ENCODE measurements at places on chromosomes 4 and X.

DNA sequence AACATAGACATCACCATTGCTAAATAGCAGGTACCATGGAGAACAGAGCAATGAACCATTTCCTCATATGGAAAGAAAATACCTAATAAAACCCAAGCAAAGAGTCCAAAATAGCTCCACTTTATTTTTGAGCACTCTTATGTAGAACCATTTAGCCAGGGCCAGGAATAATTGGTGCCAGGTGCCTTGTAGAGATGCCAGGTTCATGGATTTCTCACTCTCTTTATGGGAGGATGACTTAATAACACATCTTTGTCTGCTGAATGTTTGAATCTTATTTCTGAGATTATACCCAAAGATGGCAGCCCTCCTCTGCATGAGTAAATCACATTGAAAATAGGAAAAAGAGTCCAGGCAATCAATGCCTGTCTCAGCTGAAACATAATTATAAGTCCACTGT lies 212.3 kb upstream of the SFRP2 start:
- DNase-seq, result no peak

DNA sequence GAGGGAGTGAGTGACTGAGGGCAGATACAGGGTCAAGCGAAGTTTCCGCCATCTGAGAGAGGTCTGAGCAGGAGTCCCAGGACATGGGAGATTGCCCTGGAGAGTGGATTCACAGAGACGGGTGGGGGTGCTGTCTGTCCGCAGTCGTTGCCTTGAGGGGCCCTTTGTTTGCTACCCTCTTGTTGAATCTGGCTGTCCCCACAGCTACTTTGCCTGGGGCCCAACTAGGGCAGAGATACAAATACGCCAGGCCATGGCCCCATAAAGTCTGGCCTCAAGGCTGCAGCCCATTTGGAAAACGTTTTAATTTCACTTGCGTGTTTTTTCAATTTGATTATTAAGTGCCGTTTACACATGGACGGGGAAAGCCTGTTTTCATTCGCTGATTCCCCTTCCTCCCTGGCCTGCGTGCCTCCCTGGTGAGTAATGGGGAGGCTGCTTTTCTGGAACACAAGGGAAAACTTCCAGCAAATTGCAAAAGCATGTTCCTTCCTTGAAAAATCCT lies 134.4 kb downstream of the SMIM20 start:
- no peak for DNase-seq

DNA sequence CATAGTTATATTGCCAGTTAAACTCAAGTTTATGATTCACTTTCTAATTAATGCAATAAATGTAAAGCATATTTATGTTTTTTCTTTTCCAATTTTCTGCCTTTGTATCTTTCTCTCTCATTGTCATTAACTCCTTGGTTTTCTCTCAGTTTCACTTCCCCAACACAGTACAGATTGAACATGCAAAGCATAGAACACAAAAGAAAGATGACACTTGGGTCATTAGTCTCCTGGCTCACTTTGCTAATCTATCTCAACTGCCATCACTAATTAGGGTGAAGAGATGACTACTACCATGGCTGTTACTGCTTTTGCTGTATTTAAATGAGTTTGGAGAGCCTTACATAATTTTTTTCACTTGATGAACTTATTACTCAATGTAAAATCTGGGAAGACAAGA lies 12.3 kb upstream of the NAA11 start:
- peak; percentile 63 for DNase-seq

DNA sequence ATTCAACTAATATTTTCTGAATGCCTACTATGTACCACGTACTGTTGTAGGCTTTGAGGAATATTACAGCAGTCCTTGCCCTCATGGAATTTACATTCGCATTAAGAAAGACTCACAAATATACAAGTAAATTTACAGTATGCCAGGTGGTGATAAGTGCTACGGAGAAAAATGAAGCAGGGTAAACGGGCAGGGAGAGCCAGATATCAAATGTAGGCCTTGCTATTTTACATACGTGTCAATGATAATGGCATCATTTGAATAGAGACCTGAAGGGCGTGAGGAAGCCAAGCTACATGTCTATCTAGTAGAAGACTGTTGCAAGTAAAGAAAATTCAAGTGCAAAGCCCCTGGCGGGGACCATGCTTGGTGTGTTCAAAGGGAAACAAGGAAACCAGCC lies 65.2 kb downstream of the AMMECR1 start:
- no peak for DNase-seq

GRCh38 chr4:7761720-7762119 lies 177.9 kb downstream of the AFAP1 start:
- no peak for DNase-seq

DNA sequence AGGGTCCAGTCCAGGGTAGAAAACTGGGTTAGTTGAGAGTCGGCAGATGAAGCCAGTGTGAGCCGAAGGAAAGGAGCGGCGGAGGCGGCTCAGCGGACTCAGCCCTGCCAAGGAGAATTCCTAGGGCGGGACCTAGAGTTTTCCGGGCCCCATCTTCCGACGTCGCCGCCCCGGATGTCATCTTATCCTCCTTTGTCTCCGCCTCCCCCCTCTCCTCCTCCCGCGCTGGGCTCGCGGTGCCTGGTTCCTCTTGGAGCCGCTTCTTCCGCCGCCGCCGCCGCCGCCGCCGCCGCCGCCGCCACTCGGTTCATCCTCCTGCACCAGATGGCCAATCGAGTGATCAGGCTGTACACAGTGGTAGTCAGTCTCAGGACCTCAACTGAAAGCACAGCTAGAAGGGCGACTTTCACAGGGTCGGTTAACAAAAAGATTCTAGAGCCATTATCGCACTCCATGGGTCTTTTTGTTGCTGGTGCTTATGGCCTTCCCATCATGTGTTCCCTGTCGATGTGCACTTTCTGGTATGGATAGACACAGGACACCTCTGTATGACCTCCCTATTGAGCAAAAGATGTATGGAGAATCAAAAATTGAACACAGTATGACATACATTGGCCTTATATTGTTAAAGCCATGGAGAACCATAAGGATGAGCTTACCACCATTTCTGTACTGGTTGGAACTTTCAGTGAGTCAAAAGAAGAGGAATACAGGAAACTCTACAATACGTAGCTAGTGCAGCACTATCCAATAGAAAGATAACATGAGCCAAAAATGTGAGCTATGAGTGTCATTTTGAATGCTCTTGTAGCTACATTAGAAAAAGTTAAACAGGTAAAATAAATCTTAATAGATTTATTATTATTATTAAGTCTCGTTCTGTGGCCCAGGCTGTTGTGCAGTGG lies 32.4 kb upstream of the THOC2 start:
- DNase-seq, result peak; percentile 87

DNA sequence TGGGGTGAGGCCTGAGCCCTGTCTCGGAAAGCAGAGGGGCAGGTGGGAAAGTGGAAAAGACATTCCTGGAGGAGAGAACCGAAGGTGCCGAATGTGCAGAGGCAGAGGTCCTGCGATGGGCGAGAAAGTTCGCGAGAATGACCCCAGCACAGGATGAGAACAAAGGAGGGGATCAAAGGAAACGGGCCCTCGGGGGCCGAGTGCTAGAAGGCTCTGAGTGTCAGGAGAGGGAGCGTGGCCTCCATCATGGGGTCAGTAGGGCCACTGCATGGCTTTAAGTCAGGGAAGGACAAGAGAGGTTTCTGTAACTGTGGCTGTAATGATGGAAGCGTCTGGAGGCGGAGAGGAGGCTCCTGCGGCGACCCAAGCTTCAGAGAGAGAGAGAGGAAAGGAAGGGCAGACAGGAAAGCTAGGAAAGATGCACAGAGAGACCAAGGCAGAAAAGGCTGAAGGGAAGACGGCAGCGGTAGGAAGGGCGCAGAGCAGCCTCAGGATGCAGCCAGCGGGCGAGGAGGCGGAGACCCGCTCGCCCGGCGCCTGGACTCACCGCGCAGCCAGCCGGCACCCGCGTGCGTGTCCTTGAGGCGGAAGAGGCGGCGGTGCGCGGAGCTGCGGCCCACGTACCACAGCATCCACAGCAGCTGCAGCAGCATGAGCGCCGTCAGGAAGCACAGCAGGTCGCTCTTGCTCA lies 669 bp downstream of the OTOP1 start:
- DNase-seq, result no peak

DNA sequence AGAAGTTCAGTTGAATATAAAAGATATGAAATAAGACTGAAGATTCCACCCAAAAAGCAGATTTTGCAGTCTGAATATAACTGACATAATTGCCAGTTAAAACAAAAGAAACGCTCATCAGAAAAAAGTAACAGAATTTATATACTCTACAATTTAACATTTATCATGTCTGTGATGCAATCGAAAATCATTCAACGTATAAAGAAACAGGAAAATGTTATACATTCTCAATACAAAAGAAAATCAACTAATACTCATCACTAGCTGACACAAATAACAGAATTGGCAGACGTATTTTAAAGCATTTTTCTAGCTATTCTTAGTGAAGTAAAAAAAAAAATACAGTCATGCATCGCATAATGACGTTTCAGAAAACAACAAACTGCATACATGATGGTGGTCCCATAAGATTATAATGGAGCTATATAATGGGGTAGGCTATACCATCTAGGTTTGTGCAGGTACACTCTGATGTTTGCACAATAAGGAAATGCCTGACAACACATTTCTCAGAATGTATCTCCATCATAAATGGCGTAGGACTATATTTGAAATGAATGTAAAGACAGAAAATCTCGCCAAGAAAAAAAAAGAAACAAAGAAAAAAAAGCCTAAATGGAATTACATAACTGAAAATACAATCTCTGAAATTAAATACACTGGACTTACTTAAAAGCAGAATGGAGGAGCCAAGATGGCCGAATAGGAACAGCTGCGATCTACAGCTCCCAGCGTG lies 34.3 kb downstream of the OR13H1 start:
- DNase-seq, result no peak

DNA sequence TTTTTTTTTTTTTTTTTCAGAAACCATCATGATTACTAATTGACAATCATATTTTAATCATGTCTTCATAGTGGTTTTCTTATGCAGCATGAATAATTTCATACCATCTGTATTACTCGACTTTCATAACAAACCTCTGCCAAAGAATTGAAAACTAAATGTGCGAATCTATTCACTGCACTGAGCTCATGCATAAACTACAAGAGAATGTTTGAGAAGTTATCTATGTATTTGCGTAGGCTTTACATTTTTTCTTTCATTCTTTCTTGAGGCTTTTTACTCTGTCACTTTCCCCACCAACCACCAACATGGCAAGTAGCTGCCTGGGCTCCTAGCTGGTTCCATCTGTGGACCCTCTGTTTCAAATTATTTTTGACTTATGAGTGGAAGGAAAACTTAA lies 1761.0 kb downstream of the STIM2 start:
- DNase-seq, result no peak

DNA sequence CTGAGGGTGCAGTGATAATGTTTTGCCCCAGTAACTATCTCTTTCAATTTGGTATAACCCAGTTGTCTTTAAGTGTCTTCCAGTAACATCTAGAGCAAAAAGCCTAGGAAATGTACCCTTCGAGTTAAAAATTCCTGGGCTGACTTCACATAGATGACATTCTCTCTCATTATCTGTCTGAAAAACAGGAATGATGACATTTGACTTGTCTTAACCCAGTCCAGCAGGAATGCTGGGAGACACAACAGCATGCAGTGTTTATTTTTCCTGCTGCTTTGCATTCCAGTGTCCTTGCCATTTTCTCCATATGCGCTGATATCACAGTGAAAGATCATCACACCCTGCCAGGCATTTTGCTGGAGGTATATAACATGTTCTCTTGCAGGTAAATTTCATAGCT lies 130.0 kb downstream of the SOWAHB start:
- no peak for DNase-seq

DNA sequence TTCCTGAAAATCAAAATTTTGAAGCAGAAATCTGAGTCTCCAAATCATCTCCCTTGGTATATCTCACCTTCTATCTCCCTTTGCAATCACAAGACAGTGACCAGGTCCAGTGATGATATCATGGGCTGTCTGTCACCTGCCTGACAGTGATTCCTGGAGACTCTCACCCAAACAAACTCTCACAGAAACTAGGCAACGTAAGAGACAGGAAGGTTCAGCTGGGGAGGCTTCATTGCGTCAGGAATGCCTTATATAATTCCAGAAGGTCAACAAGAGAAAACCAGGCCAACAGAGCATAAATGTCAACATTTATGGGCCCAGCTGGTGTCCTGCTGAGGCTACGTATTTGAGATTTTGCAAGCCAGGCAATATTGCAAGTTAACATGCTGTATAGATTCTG lies 412.7 kb downstream of the KCNIP4 start:
- DNase-seq, result no peak

GRCh38 chrX:38902972-38903492 lies 101.8 kb downstream of the MID1IP1 start:
- DNase-seq, result no peak

DNA sequence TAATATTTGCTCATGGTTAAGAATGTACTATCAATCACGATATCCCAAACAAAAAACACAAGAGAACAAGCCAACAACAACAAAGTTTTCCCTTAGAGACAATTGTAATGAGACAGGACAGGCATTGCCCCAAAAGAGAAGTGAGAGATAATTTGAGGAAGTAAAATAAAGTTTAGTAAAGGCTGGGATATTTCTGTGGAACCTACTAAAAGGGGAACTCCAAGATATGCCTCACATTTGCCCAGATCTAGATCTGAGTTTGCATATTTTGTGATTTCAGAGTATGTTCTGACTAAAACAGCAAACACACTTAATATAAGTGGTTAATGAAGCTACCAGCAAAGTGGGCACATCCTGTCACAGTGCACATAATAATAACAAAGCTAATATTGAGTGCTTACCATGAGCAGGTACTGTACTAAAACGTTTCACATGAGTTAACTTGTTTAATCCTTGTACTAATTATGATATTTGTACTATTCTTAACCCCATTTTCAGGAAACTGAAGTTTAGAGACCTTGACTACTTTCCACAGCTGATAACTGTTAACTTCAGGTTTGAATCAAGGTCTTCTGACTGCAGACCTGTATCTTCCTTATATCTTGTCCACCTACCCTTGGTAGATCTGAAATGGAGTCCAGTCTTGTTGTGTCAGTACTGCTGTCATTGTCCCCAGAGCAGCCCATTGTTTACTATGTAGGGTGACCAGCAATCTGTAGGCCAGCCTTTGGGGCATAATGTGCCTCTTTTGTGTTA lies 26.0 kb upstream of the BMP2K start:
- no peak for DNase-seq

DNA sequence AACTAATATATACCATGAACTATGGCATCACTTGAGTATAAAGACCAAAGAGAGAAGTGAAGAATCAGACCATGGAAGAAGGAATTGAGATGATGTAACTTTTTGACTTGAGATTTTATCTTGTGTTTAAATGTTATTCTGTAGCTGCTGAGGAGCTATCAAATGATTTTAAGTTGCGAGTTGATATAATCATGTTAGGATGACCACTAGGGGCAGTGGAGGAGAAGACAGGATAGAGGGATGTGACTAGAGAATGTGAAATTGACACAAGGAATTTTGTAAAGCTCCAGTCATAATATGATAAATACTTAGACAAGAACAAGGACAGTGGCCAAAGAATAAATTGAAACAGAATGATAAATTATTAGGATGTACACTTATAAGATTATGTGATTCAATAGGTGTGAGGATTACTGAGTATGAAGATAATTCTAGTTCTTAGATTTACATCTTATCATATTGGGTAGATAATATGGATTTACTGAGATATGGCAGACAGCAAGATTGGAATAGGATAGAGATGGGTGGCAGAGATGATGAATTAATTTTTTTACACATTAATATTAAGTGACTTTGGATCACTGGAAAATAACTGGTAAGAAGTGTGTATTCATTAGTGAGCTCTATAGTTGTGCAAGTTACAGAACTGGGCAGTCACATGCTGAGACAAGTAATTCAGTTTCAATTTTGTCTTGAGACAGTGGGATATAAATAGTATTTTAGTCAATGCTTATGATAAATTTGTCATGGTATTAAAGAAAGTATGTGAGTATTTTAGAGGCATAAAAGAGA lies 816.0 kb upstream of the PCDH10 start:
- DNase-seq, result peak; percentile 4

- no peak for DNase-seq
Observed at GRCh38 chr4:151994429-151994828, 233.6 kb upstream of the GATB start.

Data from NCI-H2171 treated with DMSO at 0.1 percent for 48 hours (cell line).